ENCODE measurements at places on chromosomes 2 and 18.

DNA sequence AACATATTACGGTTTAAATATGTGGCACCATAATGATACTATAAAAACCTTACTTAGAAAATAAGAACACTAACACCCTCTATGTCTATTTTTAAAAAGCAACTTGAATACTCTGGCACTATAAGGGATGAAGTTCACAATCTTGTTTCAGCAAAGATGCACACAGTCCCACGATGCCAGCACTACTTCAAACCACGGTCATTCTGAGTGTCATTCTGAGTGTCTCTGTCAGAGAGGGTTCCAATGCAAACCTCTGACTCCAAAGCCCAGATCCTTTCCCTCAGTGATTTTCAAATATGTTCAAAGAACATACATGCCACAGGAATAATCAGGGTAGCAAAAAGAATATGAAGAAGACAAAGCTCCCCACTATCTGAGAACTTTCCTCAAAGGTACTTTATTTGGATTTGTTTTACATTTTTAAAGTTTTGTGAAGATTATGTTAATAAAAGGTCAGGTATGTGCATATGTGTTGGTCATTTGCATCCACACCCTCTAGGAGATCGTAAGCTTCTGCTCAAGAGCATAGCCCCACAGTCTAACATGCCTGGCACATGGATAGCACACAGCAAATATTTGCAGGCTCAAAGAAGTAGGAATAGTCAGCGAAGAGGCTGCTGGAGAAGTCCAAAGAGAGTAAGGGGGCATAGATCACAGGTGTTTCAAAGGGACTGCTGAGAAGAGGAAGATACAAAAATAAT is 127.6 kb downstream of the DYM start:
- no peak for DNase-seq

DNA sequence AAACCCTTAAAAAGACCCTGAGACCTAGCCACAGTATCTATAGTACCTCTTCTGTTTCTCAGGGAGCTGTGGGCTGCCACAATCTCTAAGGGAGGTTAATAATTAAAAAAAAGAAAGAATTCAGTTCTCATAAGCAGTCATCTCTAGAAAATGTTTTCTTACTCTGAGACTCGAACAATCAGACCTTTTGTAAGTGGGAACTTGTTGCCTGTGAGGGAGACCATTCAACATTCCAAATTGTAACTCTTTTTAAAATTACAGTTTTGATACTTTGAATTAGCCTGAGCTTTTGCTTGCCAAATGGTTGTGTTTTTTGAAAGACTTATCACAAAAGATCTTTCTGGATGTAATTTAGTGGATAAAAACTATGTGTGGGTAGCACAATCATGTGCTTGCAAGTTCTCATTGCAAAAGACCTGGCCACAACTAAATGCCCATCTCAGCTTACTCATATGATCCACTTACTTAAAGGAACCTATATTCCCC is 33.3 kb downstream of the IL1R2 start:
- no peak for DNase-seq

DNA sequence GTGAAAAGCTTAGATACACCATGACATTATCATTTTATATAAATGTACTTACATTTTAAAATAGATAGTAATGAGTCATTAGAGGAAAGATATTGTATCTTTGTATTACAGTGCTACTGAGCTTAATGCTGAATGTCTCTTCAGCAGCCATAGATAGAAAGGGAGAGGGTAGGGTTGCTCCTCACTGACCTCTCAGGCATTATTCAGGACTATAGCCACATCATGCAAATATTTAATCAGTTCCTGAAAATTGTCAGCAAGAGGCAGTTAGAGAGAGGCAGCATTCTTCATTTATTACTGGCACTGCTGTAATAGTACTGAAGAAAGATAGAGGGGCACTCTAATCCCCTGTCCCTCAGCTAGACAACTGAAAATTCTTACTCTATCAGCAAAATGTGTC is 242.0 kb upstream of the TANK start:
- DNase-seq = no peak

DNA sequence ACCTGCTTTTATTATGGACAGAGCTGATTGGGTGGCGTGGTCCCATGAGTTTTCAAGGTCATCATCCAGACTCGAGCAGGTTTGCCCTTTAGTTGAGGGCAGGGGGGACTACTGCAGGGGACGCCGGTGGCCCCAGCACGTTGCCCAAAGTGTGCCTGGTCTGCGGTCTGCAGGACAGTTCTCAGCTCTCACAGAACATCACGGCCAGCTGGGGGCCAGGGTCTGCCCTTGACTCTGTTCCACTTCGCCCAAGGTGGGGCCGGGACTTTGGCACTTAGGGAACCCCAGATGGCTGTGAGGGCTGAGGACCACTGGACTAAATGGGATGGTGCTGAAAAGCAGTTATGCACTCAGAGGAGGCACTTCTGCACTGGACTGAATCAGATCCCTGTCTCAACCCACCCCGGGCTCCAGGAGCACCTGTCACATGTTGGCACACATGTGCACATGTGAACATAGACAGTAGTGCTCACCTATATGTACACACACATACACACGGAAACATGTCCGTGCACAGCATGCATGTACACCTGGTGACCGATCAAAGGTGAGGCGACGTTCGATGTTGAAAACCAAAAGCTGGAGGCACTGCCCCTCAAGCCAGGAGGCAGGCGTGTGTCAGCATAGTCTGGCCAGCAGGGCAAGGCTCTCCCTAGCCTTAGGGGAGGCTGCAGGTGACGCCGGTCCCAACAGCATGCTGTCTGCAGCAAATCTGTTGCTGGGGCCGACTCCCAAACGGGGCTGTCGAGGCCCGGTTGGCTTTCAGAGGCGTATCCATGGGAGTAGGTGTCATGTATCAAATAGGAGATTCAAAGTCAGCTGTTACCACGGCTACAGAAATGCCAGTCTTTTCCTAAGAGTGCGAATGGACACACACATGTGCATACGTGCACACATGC is 10.2 kb downstream of the ANO7 start:
- DNase-seq = no peak

DNA sequence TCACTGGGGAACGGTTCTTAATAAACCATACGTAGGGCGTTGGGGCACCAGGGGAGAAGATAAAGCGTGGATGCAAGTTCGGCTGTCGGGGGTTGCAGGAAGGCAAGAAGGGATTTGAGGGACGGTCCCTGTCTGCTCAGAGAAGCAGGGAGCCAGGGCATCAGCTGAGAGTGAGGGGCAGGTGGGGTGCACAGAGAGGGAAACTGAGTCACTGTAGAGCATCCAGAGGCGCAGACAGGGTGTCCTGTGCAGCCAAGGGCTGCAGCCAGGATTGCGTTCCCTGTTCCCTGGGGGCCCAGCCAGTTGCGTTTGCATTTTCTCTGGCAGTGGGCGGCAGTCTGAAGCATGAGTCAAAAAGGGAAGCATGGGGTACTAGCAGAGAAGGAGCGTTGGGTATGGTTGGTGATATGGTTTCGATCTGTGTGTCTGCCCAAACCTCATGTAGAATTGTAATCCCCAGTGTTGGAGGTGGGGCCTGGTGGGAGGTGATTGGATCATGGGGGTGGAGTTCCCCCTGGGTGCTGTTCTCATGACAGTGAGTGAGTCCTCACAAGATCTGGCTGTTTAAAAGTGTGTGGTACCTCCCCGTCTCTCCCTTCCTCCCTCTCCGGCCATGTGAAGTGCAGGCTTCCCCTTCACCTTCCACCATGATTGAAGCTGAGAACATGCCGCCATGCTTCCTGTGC is 202.9 kb downstream of the NDUFA10 start:
- peak; percentile 44 for DNase-seq

DNA sequence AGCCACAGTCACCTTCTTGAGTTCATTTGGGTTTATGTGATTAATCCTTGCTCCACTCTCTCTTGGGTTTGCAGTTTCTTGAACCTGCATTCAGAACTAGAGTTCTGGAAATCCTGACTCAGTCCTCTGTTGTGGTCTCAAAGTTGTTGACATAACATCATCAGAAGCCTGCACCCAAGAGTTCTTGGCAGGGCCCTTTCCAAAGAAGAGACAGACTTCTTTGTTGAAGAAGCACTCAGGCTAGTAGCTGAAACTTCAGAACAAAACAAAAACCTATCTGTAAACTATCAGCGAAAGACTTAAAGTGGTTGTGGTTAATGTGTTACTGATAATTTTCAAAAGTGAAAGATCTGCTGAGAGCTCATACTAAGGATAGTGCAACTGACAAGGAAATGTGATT is 120.8 kb downstream of the FAM168B start:
- DNase-seq = no peak

- no peak for DNase-seq
Measured at GRCh38 chr2:106130251-106130998, 63.7 kb downstream of the UXS1 start.

DNA sequence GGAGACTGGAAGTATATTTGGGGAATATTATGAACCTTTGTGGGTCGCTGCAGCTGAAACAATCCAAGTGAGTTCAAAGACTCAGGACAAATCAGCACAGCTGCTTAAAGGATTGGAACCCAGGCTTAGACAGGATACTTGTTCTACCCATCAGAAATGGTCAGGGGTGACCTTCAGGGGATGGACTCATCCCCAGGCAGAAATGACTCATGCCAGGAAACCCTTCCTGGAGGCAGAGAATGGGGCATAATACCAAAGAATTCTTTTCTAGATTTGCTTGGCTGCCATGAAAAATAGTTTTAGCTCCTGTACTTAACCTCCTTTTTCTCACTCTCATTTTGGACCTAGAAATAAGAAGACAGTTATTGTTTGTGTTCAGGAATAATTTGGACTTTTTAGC is 425.5 kb downstream of the TSN start:
- DNase-seq = no peak
